ENCODE measurements at places on chromosomes 1 and 21.
A peak's percentile ranks its signal among the peaks of the same experiment; 100 is the strongest.

GRCh38 chr1:42684139-42684538, 1.9 kb downstream of the YBX1 start:
- no peak for DNase-seq

DNA sequence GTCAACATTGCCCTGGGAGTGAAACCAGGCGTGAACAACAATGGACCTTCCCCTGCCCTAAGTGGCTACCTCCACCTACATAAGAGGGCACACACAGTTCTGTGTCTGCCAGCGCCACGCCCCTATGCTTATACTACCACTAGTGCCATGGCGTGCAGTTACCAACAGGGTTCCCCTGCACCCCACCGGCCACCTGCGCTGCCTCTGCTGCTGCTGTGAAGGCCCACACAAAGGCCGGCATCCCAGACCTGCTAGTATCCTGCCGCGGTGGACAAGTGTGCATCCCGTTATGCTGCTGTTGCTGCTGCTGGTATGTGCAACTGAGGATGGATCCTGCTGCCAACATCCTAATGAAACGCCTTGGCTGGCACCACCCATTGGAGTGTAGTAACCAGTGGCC, 75.7 kb downstream of the INTS7 start:
- DNase-seq: no peak

DNA sequence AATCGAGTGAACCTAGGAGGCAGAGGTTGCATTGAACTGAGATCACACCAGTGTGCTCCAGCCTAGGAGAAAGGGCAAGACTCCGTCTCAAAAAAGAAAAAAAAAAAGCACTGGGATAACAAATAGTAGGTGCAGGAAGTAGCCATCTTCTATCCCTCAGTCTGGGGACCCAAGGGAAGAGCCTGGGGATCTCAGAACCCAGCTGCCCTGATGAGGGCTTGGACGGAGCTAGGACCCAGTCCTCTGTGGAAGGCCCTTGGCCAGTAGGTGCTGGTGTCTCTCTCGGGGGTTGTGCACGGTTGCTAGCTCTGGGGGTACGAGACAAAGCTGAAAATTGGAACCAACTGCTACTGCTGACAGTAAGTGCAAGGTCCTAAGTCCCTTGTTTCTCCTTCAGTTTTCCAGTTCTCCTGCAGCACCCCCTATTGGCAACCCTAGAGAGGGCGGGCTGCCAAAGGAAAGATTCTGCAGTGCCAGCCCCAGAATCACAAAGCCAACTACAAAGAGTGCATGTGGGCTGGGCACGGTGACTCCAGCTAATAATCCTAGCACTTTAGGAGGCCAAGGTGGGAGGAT, 57.6 kb upstream of the KIF1B start:
- DNase-seq: peak; percentile 66

GRCh38 chr1:36540056-36540455, 57.3 kb upstream of the CSF3R start:
- no peak for DNase-seq

GRCh38 chr1:45051005-45051772, 39.1 kb downstream of the UROD start:
- DNase-seq: no peak

- no peak for DNase-seq
These were observed 7.0 kb downstream of the ENSA start for GRCh38 chr1:150622303-150622975.

GRCh38 chr1:204711103-204711946, 25.8 kb upstream of the LRRN2 start:
- DNase-seq: no peak

DNA sequence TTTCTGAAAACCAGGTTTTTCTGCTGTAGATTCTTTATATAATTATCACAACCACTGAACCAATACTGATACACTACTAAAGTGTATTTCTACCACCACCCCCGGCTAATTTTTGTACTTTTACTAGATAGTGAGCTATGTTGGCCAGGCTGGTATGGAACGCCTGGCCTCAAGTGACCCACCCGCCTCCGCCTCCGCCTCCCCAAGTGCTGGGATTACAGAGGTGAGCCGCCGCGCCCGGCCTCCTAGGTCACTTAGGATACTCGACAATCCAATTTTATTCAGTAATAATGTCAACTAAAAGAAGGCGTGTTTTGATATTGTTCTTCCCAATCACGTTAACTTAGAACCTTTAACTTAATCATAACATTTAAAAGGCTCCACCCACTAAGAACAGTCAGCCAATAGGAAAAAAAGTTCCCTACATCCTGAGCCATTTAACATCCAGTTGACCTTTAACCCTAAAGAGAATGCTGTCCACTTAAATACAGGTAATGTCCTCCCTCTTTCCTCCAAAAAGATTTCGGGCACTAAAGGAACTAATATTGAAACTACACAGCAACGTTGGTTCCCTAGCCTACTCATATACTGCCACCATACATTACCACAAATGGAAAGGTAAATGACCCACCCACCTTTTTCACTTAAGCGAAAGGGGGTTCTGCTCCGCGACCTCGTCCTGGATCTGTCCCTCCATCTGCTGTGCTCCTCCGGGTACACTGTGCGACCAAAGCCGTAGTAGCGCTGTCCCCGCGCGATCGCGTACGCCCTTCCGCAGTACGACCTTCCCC, 1.2 kb downstream of the RSRP1 start:
- no peak for DNase-seq

GRCh38 chr1:8947127-8947691, 1.5 kb downstream of the CA6 start:
- no peak for DNase-seq

- DNase-seq: no peak
These were observed 35.2 kb upstream of the B3GALT2 start for GRCh38 chr1:193221651-193222050.

DNA sequence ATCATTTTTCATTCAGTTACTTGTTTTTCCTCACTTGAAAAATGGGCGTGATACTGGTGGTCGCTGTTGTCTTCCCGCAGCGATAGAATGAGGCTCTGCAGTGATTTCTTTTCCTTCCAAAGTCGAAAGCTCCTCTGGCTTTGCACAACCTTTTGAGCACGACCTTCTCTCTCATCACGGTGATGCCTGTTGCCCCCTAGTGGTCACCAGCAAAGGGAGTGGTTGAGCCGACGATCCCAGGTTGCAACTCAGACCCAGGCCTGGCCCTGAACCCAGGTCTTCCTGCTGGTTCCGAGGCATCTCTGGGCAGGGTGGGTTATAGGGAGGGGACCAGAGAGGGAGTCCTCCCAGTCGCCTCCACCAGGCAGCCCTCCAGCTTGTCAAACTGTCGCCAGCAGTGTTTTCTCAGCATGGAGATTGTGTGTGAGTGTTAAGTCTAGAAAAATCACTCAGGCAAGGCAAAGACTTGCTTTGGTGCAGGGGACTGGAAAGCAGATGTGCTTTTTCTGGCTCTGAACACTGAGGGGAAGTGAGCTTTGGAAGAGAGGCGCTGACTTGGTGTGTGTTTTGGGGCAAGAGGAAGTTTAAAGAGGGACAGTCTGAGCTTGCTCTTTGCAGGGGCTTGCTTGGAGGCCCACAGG, 285.3 kb downstream of the CAMTA1 start:
- peak; percentile 41 for DNase-seq

DNA sequence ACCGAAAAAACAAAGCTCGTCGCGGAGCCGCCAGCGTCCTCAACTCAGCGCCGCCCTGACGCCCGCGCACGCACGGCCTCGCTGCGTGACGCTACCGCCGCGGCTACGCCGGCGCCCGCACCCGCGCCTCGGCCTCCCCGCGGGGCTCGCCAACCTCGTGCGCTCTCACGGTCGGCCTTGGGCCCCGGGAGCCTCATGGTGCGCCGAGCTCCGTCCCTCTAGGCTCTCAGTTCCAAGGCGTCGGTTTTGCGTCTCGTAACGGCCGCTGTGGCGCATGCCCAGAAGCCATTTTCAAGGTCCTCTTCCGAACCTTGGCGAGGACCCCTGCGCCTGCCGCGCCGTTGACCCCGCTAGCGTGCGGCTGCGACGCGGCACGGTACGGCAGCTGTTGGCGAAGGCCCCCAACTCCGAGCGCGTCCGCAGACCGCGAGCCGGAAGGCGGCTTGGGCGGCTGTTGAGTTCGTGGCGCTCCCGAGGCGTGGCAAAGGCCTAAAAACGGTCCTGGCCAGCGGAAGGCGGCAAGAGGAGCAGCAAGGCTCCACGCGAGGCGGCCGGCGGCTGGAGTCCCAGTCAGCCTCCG, at the start of gene HENMT1:
HENMT1 (minus strand) TSS at position 64 of the 580 bp plus-strand sequence. CDS start 1,209 bp downstream, outside the sequence.
- peak; percentile 84 for DNase-seq

DNA sequence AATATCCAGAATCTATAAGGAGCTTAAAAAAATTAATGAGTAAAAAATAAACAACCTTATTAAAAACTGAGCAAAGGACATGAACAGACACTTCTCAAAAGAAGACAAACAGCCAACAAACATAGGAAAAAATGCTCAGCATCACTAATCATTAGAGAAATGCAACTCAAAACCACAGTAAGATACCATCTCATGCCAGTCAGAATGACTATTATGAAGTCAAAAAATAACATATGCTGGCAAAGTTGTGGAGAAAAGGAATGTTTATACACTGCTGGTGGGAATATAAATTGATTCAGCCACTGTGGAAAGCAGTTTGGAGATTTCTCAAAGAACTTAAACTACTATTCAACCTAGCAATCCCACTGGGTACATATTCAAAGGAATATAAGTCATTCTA, 25.3 kb downstream of the PIGK start:
- DNase-seq: no peak

DNA sequence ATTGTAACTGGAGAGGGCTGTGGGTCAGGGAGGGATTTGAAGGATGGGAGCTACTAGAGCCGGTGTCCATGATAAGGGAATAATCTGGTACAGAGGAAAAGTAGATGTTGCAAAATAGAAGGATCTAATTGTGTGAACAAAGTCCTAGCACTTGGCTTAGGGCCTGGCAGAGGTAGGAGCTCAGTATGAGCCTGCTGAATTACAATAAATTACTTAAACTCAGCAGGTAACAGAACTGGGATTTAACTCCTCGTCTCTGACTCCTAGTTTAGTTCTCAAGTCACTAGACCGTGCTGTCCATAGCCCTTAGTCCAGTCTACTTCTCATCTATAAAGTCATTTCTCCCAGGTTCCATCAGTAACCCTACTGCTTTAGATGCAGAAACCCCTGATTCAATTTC, 120.2 kb downstream of the LRRC53 start:
- DNase-seq: no peak
